ENCODE measurements at places on chromosomes 7 and 10. TPM values are rescaled to one million over a fixed set of nuclear protein-coding genes. Genes with fewer than 3 reads are reported as not detected.

DNA sequence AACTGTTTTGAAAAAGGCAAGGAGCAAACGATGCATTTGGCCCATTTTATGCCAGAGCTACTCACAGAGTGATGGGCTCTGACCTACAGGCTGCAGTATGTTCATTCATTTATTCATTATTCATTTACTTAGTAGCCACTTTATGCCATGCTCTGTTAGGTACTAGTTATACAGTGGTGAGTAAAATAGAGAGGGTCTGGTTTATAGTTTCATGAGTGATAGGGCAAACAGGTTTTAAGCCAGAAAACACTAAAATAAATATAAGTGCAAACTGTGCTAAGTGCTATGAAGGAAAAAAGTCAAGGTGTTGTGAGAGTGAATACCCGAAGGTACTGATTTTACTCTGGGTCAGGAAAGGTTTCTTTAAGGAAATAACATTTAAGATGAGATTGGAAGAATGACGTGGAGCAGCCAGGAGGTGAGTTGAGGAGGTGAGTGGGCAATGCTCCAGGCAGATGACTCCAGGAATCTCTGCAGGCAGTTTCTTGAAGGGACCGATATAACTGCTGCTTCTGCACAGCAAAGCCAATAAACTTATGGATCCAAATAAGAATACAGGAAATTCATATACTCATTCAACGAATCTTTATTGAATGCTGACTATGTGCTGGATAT, 56.9 kb upstream of the FAM133B start:
- no peak for DNase-seq

DNA sequence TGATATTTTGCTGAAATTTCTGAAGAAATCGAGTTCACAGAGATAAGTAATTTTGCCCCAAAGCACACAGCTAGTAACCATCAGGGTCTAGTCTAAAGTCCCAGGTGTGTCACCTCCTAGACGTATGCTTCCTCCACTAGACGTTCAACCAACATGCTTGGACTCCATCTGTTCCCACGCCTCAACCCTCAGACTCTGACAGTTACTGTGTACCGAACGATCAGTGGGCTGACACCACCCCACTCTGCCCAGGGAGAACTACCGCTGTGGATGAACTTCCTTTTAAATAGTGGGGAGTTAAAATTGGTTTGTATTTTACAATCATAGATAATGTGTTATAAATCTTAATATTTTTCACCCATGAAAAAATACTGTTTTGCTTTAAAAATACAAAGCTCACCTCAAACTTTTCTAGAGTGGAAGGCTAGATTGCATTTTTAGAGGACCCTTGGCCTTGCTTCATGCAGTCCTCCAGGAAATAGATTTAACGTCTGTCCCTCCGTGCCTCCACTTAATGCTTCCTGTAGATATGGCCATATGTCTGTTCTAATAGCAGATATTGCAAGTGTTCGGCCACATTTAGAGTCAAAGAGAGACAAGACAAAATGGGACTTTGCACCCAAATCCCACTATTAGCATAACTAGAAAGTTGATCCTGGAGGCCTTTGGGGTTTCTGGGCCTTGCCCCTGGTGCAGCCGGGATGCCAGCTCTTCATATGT, 91.4 kb upstream of the ZPBP start:
- no peak for DNase-seq

DNA sequence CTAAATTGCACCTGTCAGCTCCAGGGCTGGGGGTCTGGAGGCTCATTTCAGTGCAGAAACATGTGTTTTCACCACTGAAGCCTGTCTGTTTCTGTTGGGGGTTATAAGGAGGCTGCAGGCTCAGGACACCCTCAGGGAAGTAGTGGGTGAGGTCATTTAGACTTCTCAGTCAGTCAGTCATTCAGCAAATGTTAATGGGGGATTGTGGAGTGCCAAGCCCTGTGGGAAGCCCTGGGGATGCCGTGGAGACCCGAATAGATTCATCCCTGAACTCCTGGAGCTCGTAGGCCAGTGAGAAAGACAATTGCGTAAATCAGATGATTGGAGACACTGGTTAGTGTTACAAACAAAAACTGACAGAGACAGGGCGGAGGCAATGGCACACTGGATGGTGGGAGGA, 19.2 kb downstream of the LHPP start:
- DNase-seq: no peak

GRCh38 chr10:44046605-44047004, 338.3 kb downstream of the CXCL12 start:
- DNase-seq: peak; percentile 52

GRCh38 chr10:35194906-35195305, 68.3 kb downstream of the CREM start:
- DNase-seq: peak; percentile 91

DNA sequence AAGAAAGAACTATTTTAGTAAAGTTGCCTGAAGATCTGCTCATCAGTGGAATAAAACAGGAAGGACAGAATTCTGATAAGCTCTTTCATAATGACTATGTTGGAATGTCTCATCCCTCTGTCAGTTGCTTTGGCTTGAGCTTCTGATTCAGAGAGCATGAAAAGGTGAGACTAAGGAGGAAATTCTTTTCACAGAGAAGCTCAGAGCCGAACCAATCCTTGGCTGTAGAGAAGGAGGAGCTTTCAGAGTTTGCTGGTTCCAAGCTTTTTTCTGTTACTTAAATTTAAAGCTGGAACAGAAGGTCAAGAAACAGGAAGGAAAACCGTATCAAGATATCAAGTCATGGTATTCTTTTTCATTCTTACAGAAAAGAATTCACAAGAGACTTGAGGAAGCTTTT, 24.0 kb downstream of the GSTO2 start:
- DNase-seq: peak; percentile 82

DNA sequence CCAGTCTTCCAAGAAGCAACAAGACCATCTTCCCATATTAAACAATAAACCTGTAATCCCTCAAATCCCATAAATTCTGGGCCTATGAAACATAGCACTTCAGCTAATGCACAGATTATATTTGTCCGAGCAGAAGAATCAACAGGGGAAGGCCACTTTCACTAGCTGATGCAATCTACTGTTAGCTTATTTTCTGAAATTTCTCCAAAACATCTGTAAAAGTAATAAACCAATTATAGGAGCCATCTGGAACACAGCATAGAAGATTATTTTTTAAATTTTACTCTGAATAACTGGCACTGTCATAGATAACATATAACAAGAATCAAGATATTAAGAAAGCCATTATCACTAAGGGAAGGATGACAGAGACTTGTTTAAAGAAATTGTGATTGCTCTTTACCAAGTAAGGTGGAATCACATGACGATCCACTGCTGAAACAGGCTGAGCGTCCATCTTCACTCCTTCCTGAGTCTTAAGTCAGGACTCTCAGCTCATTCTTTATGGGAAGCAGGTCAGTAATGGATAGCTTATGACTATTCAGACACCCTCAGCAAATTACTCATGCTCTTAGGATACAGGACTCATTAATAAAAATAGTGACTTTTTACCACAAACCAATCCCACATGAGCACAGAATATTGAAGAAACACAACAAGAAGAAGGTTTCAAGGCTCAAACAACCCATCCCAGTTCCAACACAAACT, 719.5 kb downstream of the XPNPEP1 start:
- DNase-seq: peak; percentile 17

DNA sequence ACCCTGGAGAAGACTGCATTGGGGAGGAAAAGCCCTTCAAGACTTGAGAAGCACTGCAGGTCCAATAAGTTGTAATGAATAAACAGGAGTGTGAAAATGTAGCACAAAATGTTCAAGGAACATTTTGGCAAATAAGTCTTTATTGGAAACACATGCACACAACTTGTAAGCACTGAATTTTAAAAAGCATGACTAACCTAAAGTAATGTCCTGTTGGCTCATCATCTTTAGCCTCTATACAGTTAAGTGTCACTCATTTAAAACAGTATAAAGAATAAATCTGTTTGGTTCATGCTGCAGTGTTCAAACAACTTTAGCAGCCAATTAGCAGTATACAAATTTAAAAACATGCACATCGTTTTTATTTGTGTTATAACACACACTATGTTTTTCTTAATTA, 108.6 kb downstream of the CDK6 start:
- DNase-seq: peak; percentile 49

- no peak for DNase-seq
Measured at GRCh38 chr7:50588937-50589336, 23.7 kb upstream of the DDC start.

DNA sequence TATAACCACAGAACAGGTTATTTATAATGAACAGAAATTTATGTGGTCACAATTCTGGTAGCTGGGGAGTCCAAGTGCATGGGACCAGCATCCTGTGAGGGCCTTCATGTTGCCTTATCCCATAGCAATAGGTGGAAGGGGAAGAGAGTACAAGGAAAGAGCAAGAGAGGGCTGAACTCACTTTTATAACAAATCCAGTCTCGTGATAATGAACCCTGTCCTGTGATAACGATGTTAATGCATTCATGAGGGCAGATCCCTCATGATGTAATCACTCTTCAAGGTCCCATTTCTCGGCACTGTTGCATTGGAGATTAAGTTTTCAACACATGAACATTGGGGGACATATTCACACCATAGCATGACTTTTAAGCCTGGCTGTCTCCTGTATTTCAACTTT, 27.4 kb upstream of the CCDC7 start:
- no peak for DNase-seq

DNA sequence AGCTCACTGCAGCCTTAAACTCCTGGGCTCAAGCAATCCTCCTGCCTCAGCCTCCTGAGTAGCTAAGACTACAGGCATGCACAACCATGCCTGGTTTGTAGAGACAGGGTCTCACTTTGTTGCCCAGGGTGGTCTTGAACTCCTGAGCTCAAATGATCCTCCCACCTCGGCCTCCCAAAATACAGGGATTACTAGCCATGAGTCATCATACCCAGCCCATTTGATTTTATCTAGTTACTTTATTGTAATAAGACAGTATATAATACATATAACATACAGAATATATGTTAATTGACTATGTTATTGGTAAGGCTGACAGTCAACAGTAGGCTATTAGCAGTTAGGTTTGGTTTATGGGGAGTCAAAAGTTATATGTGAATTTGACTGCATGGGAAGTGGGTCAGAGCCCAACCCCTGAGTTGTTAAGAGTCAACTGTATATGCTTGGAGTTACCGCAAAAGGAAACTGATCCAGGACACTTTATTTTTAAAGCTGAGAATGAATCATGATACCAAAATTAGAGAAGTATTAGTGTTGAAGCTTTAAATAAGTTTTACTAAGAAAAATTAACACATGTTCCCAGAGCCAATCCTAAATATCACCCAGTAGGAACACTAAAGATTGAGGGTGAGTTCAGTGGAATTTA, 20.7 kb upstream of the KMT2E start:
- DNase-seq: no peak

PGAM2 gene
- not detected for total RNA-seq

TRIM4 gene
- total RNA-seq: 15.3 TPM

OTUD1 gene
- 3.3 TPM for total RNA-seq

PVRIG gene
- not detected for total RNA-seq

FGFR2 gene
- total RNA-seq: under 0.01 TPM

TRPV6 gene
- total RNA-seq: not detected

HABP2 gene
- total RNA-seq: not detected

ZNF853 gene
- 3.3 TPM for total RNA-seq

CPA4 gene
- total RNA-seq: 365 TPM

NFKB2 gene
- 16.1 TPM for total RNA-seq

SLC26A5 gene
- not detected for total RNA-seq
